HAP-1 (cell line): ENCODE measurements at places on chromosomes 12 and 14.

DNA sequence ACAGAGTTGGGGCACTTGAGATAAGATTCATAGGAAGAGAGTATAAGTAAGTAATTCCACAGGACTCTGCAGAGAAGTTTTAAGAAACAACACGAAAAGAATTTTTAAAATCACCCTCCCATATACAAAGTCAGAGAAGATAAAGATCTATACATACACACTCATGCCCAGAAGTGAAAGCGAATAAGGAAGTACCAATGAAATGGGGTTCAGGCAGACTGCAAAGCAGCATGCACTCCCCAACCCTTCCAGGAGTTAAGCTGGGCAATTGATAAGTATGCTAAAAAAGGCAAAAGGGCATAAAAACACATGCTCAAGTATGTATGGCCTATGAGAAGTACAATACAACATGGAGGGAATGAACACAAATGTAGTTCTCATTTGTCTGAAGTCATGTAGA lies 246.2 kb upstream of the GRIP1 start:
- DNase-seq, result no peak

- DNase-seq, result no peak
Measured at GRCh38 chr12:72546106-72546505, 273.9 kb downstream of the TRHDE start.

DNA sequence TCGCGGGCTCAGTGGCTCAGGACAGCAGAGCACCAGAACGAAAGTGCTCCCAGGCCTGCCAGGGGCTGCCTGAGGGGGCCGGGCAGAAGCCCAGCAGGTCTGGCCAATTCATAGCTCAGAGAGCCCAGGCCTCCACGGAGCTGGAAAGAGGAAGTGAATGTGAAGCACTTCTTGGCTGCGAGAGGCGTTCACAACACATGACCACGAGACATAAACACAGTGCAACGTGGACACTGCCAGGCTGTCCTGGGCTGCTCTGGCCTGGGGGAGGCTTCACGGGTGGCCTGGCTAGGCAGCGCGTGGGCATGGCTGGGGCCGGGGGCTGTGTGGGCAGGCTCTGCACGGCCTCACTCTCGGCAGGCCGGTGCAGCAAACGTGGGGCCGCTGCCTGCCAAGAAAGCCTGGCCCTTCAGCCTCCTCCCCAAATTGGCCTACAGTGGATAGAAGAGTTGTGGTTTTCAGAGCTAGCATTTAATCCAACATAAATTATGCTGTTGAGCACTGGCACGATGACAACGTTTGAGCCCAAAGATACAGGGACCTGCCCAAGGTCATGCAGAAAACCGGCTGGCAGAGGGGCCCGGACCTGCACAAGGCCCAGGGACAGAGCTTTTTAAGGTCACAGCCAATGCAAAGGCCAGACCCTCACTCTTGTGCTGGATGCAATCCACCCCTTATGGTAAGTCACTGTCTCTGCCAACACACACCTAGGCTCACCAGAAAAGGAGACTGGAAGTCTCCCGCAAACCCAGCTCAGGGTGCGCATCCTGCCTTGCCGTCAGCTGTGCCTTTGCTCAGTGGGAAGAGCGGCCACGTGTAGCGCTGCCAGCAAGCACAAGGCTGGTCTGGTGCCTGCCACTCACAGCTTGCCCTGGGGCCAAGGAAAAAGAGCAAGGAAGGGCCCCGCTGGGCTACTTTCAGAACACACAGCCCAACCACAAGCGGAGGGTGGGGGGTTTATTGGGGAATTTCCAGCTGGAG lies 8.6 kb downstream of the SLC25A29 start:
- DNase-seq, result no peak

- DNase-seq, result no peak
Measured at GRCh38 chr12:99200711-99201384, 446.7 kb upstream of the GARIN6 start.

- DNase-seq, result no peak
Measured at GRCh38 chr12:96436366-96437170, 36.3 kb upstream of the CDK17 start.

DNA sequence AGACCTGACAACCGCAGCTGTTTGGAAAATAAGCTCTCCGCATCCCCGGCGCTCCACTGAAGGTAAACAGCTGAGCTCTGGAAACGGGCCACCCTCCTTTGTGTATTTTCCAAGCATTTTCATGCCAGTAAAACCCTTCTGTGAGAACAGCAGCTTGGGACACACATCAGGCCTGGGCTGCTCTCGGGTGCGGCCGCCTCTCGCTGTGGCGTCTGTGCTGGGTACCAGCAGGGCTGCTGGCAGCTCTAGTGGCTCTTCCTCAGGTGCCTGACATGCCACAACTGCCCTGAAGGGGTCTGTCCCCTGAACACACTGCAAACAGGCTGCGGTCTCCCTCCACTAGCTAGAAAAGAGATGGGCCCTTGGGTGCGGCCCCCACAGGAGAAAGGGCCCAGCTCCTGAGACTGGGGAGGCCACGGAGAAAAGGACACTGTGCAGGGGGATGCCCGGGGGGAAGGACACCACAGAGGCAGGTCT lies 96.3 kb downstream of the ITPK1 start:
- DNase-seq, result no peak

- no peak for DNase-seq
Measured at GRCh38 chr12:5988088-5988487, 43.0 kb upstream of the ANO2 start.

- no peak for DNase-seq
Measured at GRCh38 chr12:107196681-107197080, 103.3 kb upstream of the CRY1 start.

GRCh38 chr14:96783915-96784224 lies 13.3 kb upstream of the VRK1 start:
- no peak for DNase-seq

DNA sequence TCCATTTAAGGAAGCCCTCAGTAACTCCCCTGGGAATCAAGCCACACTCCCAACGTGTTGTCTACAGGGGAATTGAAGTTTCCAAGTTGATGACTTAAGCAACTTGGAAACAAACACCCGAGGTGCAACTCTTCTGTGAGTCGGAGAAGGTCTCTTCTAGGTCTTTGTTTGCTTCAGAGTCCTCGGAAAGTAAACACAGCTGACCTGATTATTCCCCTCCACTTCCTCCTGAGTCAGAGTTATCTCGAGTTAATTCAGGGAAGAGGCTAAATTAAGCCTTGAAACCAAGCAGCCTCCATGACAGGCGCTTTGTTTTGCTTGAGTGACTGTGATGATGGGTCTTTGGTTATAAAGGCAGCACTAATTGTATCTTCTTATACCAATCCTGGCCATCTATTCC lies 41.8 kb downstream of the TUNAR start:
- DNase-seq, result no peak

DNA sequence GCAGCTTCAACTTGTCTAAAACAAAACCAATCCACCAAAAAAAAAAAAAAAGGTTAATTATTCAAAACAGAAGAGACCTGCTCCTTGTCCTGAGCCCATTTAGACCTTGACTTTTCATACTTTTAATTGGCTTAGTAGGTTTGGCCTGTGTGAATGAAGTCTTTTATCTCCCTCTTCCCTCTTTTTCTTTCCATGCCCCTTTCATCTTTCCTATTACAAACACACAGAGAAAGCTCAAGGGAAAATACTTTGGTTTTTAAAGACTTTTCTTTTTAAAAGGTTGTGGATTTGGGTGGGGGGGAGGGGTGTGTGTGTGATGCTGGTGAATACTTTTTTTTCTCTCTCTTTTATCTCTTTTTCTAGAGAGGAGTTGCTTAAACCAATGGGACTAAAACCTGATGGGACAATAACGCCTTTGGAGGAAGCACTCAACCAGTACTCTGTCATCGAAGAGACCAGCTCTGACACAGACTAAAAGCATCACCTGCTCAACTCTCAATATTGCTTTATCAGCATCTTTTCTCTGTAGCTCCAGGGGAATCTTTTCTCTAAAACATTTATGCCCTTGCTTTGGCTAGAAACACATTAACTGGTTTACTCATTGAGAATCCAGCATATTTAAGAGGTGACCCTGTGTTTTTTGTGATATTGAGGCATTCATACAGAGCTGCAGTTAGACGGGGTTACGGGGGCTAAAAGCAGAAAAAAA lies 70.0 kb upstream of the TMEM263 start:
- no peak for DNase-seq

DNA sequence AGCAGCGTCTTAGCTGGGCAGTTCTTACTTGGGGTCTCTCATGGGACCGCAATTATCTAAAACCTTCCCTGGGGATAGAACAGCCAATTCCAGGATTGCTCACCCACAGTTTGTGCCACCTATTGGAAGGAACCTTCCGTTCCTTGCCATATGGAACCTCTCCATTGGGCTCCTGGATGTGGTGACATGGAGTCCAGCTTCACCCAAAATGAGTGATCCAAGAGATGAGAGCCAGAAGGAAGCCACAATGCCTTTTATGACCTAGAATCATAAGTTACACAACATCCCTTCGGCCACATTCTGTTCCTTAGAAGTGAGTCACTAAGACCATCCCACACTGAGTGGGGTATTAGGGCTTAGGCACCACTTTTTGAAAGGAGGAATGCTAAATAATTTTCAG lies 164.4 kb downstream of the FBXL14 start:
- no peak for DNase-seq

GRCh38 chr12:75852956-75853355 lies 178.6 kb downstream of the PHLDA1 start:
- no peak for DNase-seq

- DNase-seq, result no peak
Measured at GRCh38 chr14:52044791-52045522, 23.9 kb downstream of the NID2 start.

- no peak for DNase-seq
Measured at GRCh38 chr12:108896336-108896735, 16.4 kb downstream of the DAO start.

- peak; percentile 61 for DNase-seq
Measured at GRCh38 chr12:116881325-116881876, at the start of gene HRK. HRK (minus strand) TSS chr12:116881441; CDS start chr12:116881307, 134 bp downstream.

DNA sequence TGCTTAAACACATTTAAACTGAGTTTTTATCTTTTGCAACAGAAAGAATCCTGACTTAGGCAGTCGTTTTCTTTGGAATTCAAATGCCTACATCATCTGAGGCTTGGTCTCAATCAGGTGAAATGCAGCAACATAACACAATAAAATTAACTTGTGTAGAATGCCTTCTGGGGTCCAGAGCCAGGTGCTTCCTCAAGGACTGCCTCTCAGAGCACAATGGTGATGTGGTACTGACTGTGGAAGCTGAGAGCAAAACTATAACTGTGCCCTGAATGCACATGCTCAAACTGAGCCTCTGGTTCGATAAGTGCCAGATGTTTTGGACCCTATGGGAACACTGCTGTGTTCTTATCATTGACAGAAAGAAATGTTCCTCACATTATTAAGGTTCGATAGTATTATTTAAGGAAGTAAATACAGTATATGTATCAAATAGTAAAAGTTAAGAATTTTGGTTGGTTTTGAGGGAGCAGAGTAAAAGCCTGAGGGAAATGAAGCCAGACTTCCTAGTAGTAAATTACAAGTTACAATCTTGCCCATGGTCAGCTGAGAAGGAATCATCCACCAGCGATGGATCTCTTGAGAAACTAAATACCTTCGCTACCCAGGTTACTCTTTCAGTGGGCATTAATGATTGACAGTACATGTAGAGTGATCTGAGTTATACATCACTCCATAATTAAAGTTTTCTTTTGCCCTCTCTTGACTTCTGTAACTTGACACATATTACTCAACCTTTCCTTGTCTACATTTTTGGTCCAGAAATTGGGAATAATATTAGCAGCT lies 122.9 kb upstream of the ATP2B1 start:
- DNase-seq, result no peak

DNA sequence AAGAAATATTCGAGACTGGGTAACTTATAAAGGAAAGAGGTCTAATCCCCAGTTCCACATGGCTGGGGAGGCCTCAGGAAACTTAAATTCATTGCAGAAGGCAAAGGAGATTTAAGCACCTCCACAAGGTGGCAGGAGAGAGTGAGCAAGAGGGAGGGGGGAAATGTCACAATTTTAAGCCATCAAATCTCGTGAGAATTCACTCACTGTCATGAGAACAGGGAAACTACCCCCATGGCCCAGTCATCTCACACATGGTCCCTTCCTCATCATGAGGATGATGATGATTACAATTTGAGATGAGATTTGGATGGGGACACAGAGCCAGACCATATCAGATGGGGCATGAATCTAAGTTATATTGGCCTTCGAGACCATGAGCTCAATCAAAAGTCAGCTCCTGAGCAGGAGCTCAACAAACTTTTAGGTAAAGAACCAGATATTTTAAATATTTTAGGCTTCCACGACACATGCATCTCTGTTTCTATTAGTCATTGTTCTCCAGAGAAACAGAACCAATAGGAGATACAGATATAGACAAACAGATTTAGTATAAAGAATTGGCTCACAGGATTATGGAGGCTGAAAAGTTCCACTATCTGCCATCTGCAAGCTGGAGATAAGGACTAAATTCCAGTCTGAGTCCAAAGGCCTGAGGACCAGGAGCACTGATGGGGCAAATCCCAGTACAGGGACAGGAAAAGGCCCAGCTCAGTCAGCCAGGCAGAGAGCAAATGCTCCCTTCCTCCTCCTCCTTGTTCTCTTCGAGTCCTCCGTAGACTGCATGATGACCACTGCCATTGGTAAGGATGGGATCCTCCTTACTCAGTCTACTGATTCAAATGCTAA lies 24.9 kb downstream of the DGLUCY start:
- peak; percentile 63 for DNase-seq

DNA sequence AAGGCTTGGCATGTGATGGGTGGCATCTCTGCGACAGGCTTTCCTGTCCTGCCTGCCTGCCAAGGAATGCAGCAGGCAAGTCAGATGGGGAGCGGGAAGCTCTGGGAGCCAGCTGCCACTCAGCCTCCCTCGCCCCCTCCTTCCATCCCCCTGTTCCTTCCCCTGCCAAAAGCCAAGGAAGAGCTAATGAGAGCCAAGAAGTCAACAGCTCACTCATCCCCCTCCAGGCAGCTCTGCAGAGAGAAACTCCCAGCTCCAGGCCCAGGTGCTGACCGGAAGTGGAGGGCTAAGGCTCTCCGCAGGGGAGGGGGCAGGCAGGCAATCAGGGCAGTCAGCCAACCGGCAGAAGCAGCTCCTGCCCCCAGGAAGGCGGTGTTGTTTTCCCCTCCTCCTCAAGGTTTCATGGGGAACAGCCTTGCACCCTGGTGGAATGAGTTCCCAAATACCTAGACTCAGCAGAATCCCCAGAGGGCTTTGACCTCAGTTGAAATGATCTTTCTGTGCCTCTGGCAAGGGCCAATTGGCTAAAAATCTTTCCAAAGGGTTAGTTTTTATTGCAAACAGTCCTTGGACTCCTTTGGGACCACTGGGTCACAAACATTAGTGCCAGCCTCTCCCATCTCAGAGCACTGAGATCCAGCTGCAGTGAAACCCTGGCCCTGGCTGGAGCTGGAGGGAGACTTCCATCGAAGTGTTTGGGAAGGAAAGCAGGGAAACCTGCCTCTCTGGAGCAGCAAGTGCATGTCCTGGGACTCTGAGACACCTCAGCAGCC lies 349.1 kb downstream of the DPF3 start:
- no peak for DNase-seq

GRCh38 chr14:105863296-105864108 lies 337.1 kb downstream of the TMEM121 start:
- DNase-seq, result peak; percentile 4

GRCh38 chr12:30357766-30358490 lies 337.7 kb downstream of the IPO8 start:
- DNase-seq, result no peak

GRCh38 chr12:124599074-124599999 lies 31.9 kb upstream of the NCOR2 start:
- no peak for DNase-seq

GRCh38 chr12:78330131-78330530 lies 499.4 kb downstream of the NAV3 start:
- no peak for DNase-seq

GRCh38 chr12:11015775-11016430 lies 6.5 kb downstream of the TAS2R19 start:
- no peak for DNase-seq

GRCh38 chr14:23185063-23185462 lies 1.6 kb upstream of the SLC7A8 start:
- no peak for DNase-seq

GRCh38 chr14:101596742-101597141 lies 35.4 kb downstream of the DIO3 start:
- no peak for DNase-seq
